ENCODE measurements at places on chromosomes 4 and X. TPM values are rescaled to one million over a fixed set of nuclear protein-coding genes. Genes with fewer than 3 reads are reported as not detected.

The SPP1 gene
- 4.0 TPM for total RNA-seq

GRCh38 chr4:168063031-168063430 is 29.3 kb upstream of the ANXA10 start:
- no peak overlapping the region for H3K27ac ChIP-seq
- no peaks in the 10 kb centered on the region for H3K27me3 ChIP-seq
- H3K4me3 ChIP-seq, result no peak overlapping the region
- no peak for DNase-seq
- H3K36me3 ChIP-seq, result no peaks in the 10 kb centered on the region

DNA sequence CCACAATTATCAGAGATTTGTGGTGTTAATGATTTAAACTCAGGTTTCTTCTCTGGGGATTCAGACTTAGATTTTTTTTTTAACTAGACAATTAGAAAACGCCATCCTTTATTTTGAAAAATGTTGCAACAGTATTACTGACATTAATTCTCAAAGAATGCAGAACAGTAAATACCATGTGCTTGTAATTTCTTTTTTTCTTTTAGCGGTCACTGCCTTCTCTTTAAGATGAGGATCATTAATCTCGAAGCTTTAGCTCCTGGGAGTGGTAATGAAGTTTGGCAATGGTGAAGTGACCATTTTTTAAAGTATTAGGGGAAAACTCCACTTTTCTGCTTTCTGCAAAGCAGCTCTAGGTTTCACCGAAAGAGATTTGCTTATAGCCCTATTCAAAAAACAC is 164.0 kb upstream of the MBNL3 start:
- DNase-seq, result no peak
- no peaks in the 10 kb centered on the region for H3K27me3 ChIP-seq
- H3K27ac ChIP-seq, result no peak overlapping the region

The CFAP99 gene
- total RNA-seq, result not detected
